ENCODE measurements at places on chromosomes 2 and 18. TPM values are rescaled to one million over a fixed set of nuclear protein-coding genes. Genes with fewer than 3 reads are reported as not detected.

DNA sequence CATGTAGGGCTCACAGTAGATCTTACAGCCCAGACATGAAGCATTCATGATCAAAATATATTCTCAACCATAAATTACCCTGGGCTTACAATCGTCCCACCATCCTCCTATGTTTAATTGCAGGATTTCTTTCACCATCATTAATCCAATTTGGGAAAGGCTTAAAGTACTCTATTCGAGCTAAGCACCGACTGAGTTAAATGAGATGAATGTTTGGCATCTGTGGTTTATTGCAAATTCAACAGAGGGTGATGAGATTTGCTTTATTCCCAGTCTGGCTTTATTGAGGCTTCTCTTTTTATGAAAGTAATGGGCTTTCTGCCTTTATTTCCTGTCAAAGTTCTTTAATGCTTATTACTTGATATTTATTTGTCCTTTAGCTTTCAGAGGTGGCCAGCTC is 159.0 kb downstream of the METTL4 start:
- DNase-seq, result no peak

DNA sequence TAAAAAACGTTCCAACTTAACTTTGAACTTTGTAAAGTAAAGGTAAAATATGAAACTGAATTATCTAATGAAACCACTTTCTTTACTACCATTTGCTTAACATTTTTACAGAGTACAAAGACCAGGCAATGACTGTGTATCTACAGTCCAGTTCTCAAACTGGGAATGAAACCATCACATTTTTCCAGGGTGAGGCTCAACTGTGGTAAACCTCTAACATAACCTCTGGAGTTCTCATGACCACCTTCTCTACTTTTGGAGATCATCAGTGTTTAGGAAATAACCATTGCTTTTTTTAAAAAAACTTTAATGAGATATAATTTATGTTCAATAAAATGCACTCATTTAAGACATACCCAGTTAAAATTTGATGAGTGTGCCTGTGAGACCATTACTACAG is 223.5 kb downstream of the RNF152 start:
- no peak for DNase-seq

GRCh38 chr2:21050164-21050563 is 6.3 kb upstream of the APOB start:
- no peak for DNase-seq

DNA sequence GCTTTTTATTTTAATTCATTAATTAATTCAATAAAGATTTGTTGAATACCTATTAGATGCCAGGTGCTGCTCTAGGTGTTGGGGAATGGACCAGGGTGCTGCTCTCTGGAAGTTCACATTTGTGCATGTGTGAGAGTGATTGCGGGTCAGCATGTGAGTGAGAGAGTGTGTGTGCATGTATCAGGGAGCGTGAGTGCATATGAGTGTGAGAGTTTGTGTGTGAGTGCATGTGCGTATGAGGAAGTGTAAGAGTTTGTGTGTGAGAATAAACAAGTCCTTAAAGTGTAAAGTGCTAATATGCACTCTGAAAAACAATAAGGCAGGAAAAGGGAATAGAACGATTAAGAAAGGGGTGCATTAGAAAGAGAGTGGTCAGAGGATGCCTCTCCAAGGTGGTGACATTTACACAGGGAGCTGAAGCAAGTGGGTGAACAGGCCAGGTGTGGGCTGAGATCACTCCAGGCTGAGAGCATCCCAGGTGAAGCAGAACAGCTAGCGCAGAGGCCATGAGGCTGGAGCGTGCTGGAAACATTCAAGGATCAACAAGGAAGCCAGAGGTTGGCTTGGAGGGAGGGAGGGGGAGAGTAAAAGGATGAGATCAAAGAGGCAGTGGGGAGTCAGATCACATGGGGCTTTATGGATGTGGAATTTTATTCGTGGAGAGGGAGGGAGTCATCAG is 50.5 kb upstream of the SLC1A4 start:
- DNase-seq, result no peak

Gene GIGYF2
- 25.8 TPM for total RNA-seq
